ENCODE measurements at places on chromosomes 3 and 15.

DNA sequence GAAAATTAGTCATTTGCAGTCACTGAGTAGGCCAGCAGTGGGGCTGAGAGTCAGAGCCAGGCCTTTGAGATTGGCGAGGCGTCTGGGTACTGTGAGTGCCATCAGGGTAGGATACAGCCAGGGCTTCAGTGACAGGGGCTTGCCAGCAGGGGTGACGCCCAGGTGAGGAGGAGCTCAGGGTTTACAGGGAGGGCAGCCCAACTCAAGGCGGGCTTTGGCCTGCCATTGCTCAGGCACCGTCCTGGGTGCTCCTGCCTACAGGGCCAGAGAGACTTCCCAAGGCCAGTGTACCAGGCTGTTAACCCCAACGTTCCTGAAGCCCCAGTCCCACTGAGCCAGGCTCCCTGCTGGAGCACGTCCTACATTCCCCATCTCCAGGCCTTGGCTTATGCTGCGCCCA is 152.0 kb downstream of the FBLN2 start:
- no peak for DNase-seq

- no peak for DNase-seq
Measured at GRCh38 chr3:178060407-178060806, 475.8 kb upstream of the KCNMB2 start.

DNA sequence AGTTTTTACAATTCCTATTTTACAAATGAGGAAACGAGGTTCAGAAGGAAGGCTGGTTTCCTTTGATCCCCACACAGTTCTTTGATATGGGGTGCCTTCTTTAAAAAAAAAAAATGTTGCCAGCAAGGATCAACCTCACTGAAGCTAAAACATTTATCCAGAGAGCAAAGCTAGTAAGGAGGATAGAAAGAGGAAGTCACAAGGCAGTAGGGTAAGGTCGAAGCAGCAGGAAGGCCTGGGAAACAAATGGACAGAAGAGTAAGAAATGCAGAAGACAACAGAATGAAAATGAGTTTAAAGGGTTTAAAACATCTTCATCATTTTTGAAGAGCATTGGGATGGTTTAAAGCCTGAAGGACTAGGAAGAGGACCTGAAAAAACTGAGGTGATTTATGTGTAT is 30.6 kb upstream of the CP start:
- DNase-seq: no peak

DNA sequence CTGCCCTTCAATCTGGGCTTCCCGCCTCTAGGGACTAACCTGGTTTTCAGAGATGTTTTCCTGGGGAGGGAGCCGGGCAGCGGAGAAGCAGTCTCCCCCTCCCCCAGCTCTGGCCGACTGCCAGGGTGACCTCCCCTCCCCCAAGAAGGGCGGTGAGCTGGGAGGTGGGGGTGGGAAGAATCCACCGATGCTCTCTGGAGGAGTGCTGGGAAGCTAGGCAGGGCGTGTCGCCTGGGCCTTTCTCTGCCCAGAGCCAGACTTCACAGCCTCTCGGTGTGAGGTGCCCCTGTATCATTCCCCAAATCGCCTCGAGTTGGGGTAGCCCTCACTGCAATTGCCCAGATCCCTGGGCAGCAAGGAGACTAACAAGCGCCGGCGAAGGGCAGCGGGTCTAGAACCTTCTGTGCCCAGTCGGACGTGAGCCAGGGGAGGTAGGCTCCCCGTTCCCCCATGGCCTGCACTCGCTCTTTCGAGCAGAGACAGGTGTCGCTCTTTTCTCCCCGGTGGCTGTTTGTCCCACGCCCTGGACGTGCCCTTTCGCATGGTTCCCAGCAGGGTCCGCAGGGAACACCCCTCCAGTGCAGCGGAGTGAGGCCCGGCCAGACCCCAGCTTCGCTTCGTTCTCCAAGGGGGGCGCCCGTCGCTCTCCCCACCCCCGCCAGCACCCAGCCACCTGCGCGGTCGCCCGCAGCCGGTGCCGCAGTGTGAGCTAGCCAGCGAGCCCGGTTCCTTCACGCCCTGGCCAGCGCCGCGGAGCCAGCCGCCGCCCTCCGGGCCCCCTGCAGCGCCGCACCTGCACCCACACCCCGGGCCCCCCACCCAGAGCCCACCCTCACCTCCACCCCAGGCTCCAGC is 1.1 kb downstream of the RAB6B start:
- DNase-seq: no peak

DNA sequence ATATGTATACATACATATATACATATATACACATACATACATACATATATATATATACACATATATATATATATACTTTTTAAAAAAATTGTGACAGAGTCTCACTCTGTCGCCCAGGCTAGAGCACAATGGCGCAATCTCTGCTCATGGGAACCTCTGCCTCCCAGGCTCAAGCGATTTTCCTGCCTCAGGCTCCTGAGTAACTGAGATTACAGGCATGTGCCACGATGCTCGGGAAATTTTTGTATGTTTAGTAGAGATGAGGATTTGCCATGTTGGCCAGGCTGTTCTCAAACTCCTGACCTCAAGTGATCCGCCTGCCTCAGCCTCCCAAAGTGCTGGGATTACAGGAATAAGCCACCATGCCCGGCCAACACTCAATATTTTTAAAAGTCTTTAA is 302.5 kb downstream of the UNC13C start:
- DNase-seq: no peak

- no peak for DNase-seq
Measured at GRCh38 chr3:66371432-66371831, 129.4 kb downstream of the LRIG1 start.

GRCh38 chr3:35643495-35643894 is 4.2 kb downstream of the ARPP21 start:
- DNase-seq: no peak

DNA sequence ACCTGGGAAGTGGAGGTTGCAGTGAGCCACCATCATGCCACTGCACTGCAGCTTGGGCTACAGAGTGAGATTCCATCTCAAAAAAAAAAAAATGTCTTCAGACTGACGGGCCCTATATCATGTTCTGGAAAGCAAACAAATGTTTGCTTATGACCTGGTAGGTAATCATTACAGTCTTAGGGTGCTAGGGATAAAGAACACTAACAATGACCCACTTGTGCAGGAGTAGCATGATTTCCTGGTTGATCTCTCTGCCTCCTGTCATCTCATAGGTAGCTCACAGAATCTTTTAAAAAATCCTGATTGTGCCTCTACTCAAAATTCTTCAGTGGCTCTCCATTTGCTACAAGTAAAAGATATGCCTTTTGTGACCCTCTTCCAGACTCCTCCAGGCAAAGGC is 74.5 kb upstream of the TSPAN3 start:
- no peak for DNase-seq

DNA sequence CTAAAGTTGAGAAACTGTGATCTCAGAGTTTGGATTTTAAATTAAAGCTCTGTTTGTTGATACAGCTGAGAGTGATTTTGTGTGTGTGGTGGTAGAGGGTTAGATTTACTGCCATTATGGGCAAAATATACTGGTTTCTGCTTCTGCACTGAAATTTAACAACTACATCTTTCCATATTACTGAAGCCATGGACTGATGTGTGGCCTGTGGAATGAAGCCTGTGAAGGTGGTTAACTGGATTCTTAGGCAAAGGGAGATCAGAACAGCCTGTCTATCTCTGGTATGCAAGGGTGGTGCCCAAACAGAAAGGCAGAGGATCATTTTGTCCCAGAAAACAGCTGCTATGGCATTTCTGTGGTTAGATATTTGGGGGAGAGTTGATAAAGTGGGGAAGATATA is 297.3 kb upstream of the THBS1 start:
- DNase-seq: peak; percentile 40

DNA sequence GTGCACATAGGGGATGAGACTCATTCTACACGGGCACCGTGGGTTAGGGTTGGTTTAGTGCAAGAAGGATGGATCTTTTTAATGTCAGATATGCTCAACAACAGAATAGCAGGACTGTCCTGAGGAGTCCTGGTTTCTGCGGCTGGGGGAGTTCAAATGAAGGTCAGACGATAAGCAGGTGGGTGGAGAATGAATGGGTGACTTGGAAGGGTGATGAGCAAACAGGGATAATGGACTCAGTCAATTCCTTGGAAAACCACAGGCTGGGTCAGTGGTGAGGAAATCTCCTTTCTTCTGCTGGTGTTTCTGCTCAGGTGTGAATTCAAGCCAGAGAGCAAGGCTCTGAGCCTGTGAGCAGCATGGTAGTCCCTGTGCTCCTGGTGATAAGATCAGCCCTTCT is 59.9 kb downstream of the MESD start:
- DNase-seq: no peak

- no peak for DNase-seq
Measured at GRCh38 chr3:168881804-168882203, 781.7 kb downstream of the MECOM start.

- DNase-seq: no peak
Measured at GRCh38 chr3:178532476-178532875, 3.8 kb upstream of the KCNMB2 start.

- peak; percentile 77 for DNase-seq
Measured at GRCh38 chr3:64214381-64215018, 10.8 kb downstream of the PRICKLE2 start.

- no peak for DNase-seq
Measured at GRCh38 chr3:4738737-4739274, 240.4 kb upstream of the BHLHE40 start.

DNA sequence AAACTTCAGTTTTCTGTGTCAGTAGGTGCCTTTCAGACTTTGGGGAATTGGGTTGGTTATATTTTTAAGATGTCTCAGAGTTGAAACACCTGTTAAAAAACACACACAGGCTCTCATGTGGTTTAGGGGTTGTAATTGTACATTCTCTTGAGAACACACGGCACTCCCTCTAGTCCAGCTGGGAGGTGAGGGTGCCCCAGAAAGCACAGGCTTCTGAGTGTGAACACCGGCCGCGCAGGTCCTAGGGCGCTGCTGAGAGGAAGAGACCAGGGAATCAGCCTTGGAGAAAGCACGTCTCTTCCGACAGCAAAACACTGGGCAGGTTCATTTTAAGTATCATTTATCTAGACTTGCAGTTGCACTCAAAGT is 68.0 kb upstream of the RPL35A start:
- DNase-seq: no peak

- peak; percentile 97 for DNase-seq
Measured at GRCh38 chr15:71080705-71081104, 34.6 kb upstream of the THSD4 start.

DNA sequence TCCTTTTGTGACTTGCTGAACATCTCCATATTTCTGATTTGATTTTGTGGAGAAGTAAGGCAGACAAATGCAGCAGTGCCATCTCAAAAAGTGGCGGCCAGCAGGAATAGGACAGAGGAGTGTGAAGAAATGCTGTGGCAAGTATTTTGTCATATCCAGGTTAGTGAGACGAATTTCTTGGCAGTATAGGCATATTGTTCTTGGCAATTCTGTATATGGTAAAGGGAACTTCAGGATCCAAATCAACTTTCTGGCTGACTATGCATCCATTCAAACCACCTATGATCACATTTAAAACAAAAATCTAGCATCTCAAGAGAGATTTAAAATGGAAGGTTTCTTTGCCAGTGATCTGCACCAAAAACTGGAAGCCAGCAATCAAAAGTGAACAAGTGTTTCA is 228.0 kb downstream of the DTWD1 start:
- no peak for DNase-seq

GRCh38 chr3:186922790-186923189 is 7.5 kb upstream of the ST6GAL1 start:
- no peak for DNase-seq

- DNase-seq: no peak
Measured at GRCh38 chr3:142459929-142460328, 12.1 kb upstream of the XRN1 start.

DNA sequence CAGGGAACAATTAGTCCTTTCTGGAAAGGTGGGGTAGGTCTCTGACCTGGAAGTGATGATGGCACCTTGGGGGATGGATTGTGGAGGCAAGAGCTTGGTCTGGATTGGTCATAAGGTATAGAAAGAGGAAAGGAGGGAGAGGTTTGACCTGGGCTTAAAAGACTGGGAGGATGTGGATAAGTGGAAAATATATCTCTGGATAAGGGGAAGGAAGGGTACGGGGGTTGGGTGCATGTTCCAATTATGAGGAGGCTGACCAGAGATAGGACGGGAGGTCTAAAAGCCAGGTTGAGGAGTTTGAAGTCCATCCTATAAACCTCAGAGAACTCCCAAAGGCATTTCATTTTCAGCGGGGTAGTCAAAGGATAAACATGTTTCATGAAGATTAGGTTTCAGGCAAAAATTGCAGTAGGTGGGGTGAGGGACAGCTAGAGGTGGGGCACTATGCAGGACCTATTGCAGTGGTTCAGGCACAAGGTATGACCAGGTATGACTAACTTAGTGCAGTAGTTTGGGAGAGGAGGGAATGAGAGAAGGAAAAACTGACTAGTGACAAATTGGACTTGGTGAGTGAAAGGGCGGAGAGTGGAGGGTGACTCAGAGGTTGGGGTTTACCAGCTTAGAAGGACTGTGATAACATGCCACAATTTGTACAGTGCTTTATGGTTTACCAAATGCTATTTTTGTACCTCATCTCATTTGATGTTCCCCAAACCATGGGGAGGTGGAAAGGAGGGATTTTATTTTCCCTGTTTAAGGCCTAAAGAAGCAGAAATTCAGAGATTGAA is 10.7 kb downstream of the PDE8A start:
- peak; percentile 86 for DNase-seq

GRCh38 chr3:37941608-37942508 is 48.7 kb upstream of the VILL start:
- DNase-seq: no peak

GRCh38 chr15:81268881-81269601 is 54.9 kb downstream of the STARD5 start:
- DNase-seq: no peak

GRCh38 chr3:4493941-4494894 is 1.1 kb downstream of the ITPR1 start:
- DNase-seq: no peak

DNA sequence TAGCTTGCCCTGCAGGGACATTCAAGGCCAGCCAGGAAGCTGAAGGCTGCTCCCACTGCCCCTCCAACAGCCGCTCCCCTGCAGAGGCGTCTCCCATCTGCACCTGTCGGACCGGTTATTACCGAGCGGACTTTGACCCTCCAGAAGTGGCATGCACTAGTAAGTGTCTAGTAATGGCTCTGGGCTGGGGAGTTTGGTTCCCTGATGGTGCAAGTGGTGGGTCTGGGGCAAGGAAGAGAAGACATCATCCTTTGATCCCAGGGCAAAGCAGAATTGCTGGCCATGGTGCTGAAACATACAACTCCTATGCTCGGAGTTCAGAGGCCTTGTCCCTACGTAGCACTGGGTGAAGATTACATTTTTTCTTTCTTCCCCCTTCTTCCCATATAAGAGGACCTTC is 311.4 kb downstream of the EPHB1 start:
- DNase-seq: no peak

DNA sequence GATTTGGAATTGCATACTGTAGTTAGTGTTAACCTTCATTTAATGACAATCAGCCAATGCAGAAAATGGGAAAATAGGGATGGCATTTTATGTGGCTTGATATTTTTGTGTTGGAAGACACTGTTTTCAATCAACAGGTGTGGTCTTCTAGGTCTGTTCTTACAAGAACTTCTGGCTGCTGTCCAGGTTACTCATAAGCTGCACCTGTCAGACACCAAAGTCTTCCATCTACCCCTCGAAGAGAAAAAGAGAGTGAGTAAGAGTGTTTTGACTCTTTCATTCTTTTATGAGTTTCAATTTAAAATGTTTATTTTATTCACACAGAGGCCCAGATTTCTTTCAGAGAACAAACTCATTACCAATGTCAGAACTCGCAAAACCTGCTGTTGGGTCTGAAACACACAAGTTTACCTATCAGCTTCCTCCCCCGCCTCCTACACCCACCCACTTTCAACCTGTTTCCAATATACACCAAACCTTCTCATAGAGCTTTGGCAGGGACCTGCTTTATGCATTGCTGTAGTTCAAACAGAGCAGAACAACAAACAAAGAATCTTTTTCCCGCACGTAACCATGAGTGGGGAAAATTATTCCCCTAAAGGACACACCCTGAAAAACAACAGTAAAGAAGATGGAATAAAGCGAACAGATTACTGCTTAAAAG is 767.7 kb upstream of the ALCAM start:
- DNase-seq: no peak
